ENCODE measurements at places on chromosomes 3 and 15.
A peak's percentile ranks its signal among the peaks of the same experiment; 100 is the strongest.

DNA sequence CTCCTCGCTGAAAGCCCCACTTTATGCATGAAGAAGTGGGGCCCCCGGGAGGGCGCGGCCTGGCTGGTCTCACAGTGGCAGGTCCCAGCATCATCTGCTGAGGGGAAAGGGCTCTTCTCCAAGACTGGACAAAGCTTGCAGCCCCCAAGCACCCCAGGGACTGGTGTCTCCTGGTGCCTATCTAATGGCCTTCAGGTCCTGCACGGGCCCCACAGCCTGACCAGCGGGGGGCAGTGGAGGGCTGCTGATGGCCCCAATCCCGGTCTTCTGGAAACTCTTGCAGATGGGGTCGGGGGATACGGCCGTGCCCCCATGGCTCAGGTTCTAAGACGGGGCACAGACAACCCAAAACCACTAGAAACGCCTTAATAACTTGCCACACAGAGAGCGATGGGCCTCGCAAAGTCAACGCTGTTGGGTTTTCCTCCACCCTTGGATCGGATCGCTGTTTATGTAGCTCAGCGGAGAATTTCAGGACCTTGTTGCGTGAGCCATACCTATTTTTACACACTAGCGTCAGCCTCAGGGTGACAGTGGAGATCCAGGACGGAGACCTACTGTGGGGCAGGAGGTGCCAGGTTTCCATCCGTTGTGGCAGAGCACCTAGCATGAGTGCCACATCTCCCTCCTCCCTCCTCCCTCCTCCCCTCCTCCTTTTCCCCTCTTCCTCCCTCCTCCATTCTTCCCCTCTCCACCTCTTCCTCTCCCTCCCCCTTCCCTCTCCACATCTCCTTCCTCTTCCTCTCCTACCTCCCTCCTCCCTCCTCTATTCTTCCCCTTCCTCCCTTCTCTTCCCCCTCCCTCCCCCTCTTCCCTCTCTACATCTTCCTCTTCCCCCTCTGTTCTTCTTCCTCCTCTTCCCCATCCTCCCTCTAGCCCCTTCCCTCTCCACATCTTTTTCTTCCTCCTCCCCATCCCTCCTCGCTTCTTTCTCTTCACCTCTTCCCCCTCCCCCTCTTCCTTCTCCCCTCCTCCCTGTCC lies 79.3 kb upstream of the ALDH1L1 start:
- DNase-seq: peak; percentile 82
- H3K27me3 ChIP-seq: no peaks in the 10 kb centered on the region
- no peak overlapping the region for H3K4me3 ChIP-seq
- H3K27ac ChIP-seq: no peak overlapping the region

DNA sequence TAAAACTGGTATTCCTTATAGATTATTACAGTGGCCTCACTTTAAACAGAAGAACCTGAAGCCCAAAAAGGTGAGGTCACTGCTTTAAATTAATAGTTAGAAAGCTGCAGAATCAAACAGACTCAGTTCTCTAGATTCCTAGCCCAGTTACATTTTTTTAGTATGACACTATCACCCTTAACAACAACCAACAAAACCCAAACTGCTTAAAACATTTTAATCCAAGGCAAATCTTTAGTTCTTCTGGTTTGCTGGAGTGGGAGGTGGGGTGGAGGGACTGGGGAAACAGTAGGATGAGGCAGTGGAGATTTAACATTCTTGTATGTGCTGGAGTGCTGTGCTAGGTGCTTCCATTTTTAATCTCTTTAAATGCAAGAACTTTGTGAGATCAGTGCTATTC lies 631.6 kb upstream of the KCNMB2 start:
- H3K36me3 ChIP-seq: no peaks in the 10 kb centered on the region
- no peak overlapping the region for H3K4me3 ChIP-seq
- no peak for DNase-seq
- peak overlapping the region; percentile 53 for H3K27ac ChIP-seq
- H3K27me3 ChIP-seq: no peaks in the 10 kb centered on the region

DNA sequence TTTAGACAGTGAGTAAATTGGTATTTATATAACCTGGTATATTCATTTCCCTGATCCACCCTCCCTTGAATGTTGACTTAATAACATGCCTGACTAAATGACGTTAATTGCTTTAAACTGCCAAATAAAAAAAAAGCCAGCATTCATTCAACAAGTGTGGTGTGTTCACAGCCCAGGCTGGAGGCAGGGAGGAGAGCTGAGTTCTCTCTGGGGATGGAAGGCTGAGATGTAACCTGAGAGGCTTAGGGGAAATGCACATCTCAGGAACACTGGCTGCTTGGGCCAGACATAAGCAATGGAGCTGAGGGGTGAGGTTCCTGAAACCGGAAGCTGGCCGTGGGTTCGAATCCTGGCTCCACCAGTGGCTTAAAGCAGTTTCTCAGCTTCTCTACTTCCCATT lies 17.3 kb downstream of the CACNA2D3 start:
- H3K27me3 ChIP-seq: no peaks in the 10 kb centered on the region
- no peak for DNase-seq
- no peak overlapping the region for H3K27ac ChIP-seq
- H3K4me1 ChIP-seq: peaks cover 2% of the 10 kb centered on the region

GRCh38 chr3:175585898-175586297 lies 726.8 kb downstream of the NAALADL2 start:
- no peak overlapping the region for H3K4me3 ChIP-seq
- DNase-seq: no peak
- H3K4me1 ChIP-seq: no peaks in the 10 kb centered on the region
- H3K36me3 ChIP-seq: no peaks in the 10 kb centered on the region
- H3K27me3 ChIP-seq: no peaks in the 10 kb centered on the region
- no peak overlapping the region for H3K27ac ChIP-seq

DNA sequence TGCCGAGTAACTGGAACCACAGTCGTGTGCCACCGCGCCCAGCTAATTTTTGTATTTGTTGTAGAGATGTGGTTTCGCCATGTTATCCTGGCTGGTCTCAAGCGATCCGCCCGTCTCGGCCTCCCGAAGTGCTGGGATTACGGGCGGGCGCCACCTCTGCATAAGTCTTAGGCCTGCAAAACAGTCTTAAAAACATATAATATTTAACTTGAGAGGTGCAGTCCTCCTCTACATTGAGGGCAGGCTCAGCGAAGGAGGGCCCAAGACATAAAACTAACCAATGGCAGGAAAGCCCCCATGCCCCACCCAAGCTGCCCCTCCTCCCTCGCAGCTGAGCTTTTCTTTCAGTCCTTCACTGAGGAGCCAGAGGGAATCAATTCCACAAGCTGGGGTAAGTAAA lies at the start of gene SLC28A2:
TSS of gene SLC28A2 (plus strand) at position 347 of the 400 bp plus-strand sequence. CDS start 982 bp downstream, outside the sequence.
- H3K27ac ChIP-seq: no peak within 1 kb of the TSS
- no peak for DNase-seq
- H3K4me3 ChIP-seq: no peak within 1 kb of the TSS
- no peaks in the 10 kb centered on the region for H3K36me3 ChIP-seq
- no peaks in the 10 kb centered on the region for H3K4me1 ChIP-seq
- no peaks in the 10 kb centered on the region for H3K27me3 ChIP-seq

GRCh38 chr15:63818191-63818590 lies 15.6 kb downstream of the HERC1 start:
- peaks cover 7% of the 10 kb centered on the region for H3K4me1 ChIP-seq
- no peak overlapping the region for H3K27ac ChIP-seq

DNA sequence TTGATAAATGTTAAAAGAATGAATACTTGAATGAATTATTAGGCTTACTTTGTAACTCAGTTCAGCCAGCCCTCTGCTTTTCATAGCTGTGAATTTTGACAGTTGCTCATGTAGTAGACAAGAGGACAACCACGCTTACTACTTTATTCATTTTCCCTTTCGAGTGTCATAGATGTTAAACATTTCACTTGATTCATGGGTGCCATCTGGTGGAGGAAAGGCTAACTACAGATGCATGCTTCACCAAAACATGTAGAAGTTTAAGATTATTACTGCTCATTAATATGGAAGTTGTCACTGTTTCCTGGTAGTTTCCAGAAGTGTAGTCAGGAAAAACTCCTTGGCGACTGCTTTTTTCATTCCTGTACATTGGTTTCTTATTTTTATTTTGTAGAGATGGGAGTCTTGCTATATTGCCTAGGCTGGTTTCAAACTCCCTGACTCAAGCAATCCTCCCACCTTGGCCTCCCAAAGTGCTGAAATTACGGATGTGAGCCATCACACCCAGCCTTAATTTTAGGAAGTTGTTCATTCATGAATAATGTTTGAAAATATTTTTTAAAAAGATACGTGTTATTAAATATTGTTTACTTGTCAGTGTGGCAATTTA lies 163.2 kb downstream of the B3GALNT1 start:
- no peak overlapping the region for H3K4me3 ChIP-seq
- no peaks in the 10 kb centered on the region for H3K36me3 ChIP-seq
- no peak overlapping the region for H3K27ac ChIP-seq
- no peaks in the 10 kb centered on the region for H3K27me3 ChIP-seq

GRCh38 chr3:12178091-12178820 lies 19.5 kb upstream of the TIMP4 start:
- DNase-seq: no peak
- H3K27ac ChIP-seq: no peak overlapping the region
- H3K4me1 ChIP-seq: peaks cover 10% of the 10 kb centered on the region
- no peaks in the 10 kb centered on the region for H3K36me3 ChIP-seq

GRCh38 chr3:183503746-183504145 lies 51.8 kb downstream of the KLHL6 start:
- H3K4me1 ChIP-seq: no peaks in the 10 kb centered on the region
- no peak for DNase-seq
- no peak overlapping the region for H3K4me3 ChIP-seq
- H3K27ac ChIP-seq: no peak overlapping the region
- no peaks in the 10 kb centered on the region for H3K36me3 ChIP-seq

DNA sequence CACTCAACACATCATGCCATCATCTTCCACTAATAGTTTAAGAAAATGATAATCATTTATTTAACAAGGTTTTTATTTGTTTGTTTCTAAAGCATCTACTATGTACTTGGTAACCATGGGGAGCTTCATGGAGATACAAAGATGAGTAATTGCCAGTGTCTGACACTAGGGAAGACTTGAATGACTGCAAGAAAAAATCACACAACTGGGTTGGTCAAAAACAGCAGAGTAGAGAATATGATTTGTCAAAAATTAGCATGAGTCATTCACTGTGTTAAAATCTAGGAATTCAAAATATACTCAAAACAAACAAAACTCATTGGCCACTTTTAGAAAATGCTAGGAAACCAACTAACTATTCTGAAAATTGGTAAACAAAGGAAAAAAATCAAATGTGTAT lies 6.3 kb downstream of the BNC1 start:
- H3K27ac ChIP-seq: no peak overlapping the region
- DNase-seq: no peak
- no peaks in the 10 kb centered on the region for H3K4me1 ChIP-seq
- no peak overlapping the region for H3K4me3 ChIP-seq

Data from ovary (tissue), 10 donors.